ENCODE measurements at places on chromosomes 6 and 20. TPM values are rescaled to one million over a fixed set of nuclear protein-coding genes. Genes with fewer than 3 reads are reported as not detected.

PPDPF gene
- polyA plus RNA-seq, result 149 TPM

- no peak for DNase-seq
Observed at GRCh38 chr6:47042275-47042791, at the start of gene ADGRF1. TSS of gene ADGRF1 (minus strand) at chr6:47042332. CDS start at chr6:47029061, 13,271 bp downstream.

SYCP2 gene
- polyA plus RNA-seq, result 4.9 TPM

EIF6 gene
- polyA plus RNA-seq, result 149 TPM

GRCh38 chr6:87690441-87690840, 11.6 kb downstream of the AKIRIN2 start:
- no peak for DNase-seq

LTB gene
- polyA plus RNA-seq, result 0.89 TPM

- no peak for DNase-seq
Observed at GRCh38 chr6:165769401-165769800, 106.4 kb upstream of the PDE10A start.

HLA-DOB gene
- polyA plus RNA-seq, result 0.26 TPM

- DNase-seq, result no peak
Observed at GRCh38 chr20:38344107-38344701, 2.1 kb upstream of the LBP start.

DNA sequence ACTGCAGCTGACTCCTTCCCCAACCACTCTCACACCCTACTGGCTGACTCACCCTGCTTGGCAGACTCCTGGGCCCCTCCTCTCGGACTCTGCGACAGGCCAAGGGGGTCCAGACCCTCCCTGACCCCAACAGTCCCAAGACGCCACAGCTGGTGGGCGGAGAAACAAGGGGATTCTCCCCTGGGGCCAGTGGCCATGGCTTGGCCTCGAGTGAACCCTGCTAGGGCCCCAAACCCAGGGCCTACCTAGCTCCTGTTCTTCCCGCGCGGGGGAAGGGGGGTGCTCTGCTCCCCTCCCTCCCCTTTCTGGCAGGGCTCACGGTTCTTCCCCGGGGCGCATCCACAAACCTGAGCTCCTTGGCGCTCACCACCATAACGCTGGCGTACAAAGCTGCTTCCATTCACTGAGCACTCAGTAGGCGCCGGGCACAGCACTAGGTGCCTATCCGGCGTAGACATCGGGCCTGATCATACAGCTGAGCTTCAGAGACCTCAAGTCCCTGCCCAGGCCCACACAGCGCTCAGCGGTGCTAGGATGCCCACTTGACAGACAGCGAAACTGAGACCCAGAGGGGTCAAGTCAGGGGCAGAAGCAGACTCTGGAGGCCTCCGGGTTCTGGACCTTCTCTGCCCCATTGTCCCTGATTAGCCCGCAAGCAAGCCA, 597 bp downstream of the ADA start:
- no peak for DNase-seq

DNA sequence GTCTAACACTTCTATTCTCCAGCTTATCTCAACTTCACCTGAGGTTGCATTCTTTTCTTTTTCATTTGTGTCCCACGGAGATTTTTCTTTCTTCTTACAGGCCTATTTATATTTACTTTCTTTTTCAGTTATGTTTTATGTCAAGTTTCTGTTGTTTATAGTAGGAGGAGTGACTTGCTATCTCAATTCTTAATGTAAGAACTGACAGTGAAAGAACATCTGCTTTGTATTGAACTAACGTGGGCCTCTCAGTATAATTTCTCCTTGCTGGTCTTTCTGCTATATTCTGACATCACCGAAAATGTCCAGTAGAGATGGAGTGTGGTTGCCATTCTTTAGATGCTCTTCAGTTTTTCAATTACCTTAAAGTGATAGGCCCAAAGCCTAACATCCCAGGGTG, 521.7 kb downstream of the EPM2A start:
- DNase-seq, result no peak

DNA sequence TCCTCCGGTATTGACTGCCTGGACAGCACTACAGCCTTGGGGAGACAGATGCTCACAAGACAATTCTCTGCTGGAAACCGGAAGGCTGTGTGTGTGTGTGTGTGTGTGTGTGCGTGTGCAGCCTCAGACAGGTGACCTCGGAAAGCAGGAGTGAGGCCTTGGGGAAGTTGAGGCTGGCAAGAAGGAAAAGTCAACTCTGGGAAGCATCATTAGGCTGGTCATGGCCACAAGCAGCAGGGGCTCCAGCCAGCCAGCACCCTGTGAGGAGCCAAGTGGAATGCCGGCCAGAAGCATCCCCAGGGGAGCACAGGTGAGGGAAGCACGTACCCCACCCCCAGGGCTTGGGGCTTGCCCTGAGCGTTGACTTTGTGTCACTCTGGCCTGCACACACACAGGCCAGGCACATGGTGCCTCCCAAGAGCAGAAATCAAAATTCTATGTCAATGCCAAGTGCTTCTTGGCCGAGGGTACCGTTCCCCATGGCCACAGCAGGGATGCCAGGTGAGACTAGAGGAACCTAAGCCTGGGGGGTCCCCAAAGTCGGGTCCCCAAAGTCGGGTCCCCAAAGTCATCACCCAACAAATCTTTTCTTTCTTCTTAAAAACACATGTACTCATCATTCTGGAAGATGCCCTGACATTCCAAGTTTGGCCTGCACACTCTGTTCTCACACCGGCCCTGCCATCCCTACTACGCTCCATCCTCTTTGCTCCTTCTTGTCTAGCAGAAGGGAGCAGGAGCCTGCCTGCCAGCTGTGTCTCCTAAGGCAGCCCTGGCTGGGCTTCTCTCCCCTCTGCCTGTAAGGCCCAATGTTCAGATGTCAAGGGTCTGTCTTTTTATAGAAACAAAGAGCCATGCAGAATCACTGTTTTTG, 26.7 kb downstream of the FOXA2 start:
- no peak for DNase-seq

GRCh38 chr20:37598100-37598543, 70.4 kb upstream of the BLCAP start:
- DNase-seq, result no peak

CTCFL gene
- 2.2 TPM for polyA plus RNA-seq

DNA sequence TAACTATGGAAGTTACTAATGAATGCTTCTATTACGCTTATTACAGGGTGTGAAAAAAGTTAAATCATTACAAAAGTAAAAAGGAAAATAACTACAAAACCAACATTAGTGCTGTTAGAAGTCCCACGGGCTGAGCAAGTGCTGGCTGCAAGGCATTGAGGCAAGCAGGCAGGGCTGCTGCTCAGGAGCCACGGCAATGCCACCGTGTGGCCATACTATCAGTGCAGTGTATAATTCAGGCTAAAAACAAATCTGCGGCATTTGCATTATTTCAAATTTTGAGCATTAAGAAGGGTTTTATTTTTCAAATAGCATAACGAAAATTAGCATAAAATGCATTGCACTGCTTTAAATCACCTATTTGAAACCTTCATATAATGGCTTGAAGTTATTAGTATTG, 17.1 kb downstream of the IFNGR1 start:
- no peak for DNase-seq

GSTA2 gene
- 0.22 TPM for polyA plus RNA-seq

DNA sequence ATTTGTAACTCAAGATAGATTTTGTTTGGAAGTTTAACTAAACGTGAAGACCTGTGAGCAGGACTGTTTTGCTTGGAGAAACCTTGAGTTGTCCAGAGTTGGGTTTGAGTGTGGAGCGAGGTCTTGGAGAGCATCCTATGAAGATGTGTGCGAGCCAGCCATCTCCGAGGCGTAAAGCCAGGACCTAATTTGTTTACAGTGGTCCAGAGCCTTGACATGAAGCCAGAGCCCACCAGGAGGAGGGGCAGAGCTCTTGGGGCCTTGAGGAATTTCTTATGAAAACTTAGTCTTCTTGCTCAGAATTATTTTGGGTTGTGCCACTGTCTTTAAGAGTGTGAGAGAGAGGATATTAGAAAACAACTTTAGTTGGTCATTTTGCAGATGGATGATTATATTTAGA, 6.3 kb downstream of the CHMP4B start:
- no peak for DNase-seq

- no peak for DNase-seq
Observed at GRCh38 chr20:23451956-23452487, 654 bp downstream of the CST11 start.

DNA sequence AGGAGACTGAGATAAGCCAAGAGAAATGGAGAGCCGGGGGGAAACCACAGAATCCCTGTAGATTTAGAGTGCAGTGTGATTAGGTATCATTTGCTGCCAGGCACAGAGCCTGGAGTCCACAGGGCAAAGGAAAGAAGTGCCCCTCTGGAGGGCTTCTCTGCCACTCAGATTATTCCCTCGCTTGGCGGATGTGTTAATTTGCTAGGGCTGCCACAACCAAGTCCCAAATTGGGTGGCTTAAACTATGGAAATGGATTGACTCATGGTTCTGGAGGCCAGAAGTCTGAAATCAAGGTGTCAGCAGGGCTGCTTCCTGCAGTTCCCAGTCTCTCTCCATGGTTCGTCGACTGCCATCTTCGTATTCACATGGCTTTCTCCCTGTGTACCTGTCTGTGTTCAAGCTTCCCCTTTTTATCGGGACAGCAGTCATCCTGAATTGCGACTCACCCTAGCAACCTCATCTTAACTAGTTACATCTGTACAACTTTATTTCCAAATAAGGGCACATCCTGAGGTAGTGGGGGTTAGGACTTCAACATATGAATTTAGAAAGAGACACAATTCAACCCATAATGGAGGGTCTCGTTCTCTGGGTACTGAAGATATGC, 122.2 kb downstream of the ANKRD60 start:
- no peak for DNase-seq

DNA sequence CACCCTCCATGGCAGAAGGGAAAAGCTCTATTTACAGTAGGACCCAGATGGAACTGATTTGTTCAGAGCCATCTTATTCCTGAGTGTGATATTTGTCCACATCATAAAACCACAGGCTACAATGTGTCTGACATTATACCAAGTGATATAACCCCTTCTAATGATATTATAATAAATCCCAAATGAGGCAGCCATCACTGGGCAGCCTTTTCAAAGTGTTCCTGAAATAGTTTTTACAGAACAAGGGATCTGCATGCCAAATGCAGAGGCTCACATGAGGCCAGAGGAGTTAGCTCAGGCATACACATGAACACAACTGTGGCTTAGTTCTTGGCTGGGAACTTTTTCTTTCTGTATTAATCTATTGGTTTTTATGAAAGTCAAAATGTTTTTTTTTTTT, 207.7 kb downstream of the MAFB start:
- DNase-seq, result no peak

CPNE5 gene
- 10.1 TPM for polyA plus RNA-seq

DNA sequence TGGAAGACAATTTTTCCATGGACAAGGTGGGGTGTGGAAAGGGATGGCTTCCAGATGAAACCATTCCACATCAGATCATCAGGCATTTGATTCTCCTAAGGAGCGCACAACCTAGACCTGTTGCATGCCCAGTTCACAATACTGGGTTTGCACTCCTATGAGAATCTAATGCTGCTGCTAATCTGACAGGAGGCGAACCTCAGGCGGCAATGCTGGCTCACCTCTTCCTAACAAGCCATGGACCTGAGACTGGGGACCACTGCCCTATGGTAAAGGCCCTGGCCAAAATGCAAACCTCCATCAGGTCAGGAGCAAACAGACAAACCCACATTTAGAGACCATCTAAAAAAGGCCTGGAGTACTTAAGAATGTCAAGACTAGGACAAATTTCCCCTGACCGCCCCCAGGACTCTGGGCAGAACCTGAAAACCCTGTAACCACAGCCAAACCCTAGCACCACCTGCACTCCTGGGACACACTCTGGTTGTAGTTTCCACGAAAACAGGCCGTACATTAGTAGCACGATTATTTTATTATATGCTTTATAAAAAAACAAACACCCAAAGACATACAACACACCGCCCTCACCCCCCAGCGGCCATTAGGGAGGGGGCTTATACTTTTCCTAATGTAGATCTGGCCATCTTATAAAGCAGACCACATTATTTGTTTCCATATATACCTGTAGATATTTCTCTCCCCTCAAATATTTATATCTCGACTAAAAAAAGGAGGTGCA, 27.3 kb downstream of the SNX5 start:
- no peak for DNase-seq
